ENCODE measurements at places on chromosomes 5 and 9.
A peak's percentile ranks its signal among the peaks of the same experiment; 100 is the strongest.

- DNase-seq, result no peak
These were observed 16.4 kb upstream of the OMD start for GRCh38 chr9:92440751-92441046.

DNA sequence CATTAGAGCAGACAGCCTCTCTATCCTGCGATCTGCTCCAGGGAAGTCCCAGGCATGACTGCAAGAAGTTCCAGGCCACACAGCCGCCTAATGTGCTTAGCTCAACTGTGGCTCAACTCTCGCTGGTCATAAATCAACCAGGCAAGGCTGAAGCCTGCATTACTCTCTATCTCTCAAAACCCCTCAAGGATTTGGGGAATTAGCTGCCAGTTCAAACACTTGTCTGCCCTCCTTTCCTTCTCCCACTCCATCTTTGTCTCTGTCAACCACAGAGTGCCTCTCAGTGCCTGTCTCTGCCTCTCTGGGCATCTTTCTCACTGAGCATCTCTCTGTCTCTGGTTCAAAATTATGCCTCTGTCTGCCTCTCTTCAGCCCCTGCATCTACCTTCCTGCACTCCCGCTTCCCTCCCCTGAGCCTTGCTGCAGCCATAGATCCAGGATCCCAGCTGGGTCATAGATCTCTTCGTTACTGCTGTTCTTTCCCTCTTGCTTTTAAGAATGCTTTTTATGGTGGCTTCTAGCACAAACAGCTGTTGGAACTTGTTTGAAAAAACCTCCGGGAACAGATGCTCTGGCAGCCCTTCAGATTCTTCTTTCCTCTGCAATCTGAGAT is 27.9 kb upstream of the GALNT10 start:
- peak; percentile 88 for DNase-seq

DNA sequence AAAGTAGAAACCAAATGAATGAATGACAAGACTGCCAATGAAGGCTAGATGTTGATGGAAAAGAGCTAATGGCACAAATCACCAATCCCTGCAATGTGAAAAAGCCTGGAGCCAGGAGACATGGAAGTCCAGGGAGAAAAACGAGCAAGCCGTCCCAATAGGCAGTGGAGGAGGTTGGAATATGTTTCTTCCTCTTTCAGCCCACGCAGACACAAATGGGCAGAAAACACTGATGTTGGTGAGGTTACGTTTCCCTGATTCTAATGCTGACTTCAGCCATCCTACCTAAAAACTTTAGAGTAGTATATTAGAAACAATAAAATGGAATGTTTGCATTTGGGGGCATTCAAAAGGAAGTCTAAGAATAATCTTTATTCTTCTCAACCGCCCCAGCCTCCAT is 23.9 kb upstream of the KIF2A start:
- DNase-seq, result no peak

GRCh38 chr5:166083183-166083959 is 2208.1 kb upstream of the WWC1 start:
- DNase-seq, result no peak

GRCh38 chr9:129994882-129995281 is 48.1 kb downstream of the FNBP1 start:
- DNase-seq, result no peak

GRCh38 chr5:147369742-147370374 is 135.0 kb downstream of the STK32A start:
- DNase-seq, result no peak

- no peak for DNase-seq
These were observed 1.1 kb downstream of the ECM2 start for GRCh38 chr9:92534674-92535073.

DNA sequence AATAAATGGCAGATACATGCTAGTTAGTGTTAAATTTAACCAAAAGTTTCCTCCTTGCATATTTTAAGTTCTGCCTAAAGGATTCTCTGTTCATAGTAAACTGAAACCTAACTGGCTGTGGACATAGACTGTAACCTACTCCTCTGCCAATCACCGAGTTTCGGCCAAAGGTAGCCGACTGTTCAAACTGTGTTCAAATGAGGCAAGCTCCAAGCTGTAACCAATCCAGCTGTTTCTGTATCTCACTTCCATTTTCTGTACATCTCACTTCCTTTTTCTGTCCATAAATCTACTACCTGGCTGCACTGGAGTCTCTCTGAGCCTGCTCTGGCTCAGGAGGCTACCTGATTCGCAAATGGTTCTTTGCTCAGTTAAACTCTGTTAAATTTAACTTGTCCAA is 44.1 kb downstream of the KCNV2 start:
- DNase-seq, result no peak

- no peak for DNase-seq
These were observed 13.3 kb downstream of the NR2F1 start for GRCh38 chr5:93596310-93596675.

DNA sequence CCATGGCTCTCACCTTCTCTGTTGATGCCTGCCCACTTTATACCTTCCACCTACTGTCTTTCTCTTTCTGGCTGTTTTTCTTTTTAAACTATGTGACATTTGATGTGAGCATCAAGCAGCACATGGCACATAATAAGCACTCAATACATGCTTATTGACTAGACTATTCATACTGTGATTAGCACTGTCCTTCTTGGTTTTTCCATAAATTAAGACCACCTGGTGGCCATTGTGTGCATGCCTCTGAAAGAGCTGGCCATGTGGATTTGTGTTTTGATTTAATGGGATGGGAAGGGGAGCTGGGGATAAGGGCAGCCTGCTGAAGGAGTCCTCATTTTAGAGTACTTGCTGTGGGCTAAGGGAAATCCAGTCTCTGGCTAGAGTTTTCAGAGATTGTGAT is 79.4 kb downstream of the ARHGEF28 start:
- no peak for DNase-seq

GRCh38 chr9:35464141-35465025 is 25.5 kb upstream of the RUSC2 start:
- DNase-seq, result no peak

DNA sequence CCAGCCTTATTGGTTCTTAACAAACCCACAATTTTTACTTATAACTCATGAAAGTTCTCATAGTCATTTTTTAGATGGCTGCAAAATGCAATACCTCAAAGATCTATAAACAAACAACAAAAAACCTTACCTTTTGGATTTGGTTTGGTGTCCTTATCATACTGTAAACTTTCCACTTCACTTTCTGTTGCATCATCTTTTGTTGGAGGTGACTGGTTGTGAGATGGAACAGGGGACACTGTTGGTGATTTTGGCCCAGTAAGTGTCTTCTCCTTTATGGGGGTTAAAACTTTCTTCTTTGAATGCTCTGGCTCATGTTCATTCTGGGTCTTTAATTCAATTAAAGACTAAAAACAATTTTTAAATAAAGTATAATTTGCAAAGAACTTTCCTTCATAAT is 33.4 kb downstream of the CEP120 start:
- DNase-seq, result no peak

DNA sequence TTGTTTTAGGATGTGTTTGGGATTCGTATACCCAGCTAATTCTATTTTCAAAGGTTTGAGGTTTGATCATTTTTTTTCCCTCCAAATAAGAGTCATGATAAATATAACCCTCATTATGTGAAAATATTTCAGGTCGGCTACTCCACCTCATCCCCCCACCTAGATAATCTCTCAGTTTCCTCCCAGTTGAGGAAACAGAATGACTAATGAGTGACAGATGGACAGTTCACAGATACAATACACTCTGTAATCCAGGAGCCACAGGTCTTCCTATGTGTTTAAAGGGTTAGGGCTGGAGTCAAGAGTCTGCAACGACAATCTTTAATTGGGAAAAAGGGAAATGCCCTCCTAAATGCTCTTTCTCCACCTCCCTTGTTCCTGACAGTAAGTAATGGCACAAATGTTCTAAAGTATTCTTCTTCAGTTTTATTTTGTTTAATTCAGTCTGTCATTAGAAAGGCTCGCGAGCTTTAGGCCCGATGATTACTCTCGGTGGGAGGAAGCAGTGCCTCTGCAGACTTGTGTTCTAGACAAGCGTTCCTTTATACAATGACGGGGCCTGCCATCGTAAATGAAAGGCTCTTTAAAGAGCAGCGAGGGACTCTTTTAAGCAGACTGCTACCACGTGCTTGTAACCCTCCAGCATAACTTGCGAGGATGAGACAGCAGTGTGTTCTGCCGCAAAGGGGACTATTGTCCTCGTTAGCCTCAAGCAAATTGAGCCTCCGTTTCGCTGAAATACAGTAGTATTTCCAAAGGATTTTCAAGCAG is 69.0 kb downstream of the MEF2C start:
- no peak for DNase-seq

DNA sequence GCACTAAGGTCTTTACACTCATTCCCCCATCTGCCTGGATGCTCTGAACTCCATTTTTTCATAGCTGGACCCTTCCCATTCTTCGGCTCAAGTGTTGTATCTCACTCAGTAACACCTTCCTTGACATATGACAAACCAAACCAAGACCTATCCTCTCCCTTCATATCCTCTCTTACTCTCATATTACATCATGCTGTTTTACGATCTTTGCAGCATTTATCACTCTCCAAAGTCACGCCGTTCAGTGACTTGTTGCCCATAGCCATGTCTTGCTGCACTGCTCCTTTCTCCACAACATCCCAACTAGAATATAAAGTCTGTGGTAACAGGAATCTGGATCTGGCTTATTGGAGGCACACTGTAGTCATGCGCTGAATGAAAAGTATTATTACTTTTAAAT is 923.6 kb upstream of the DMAC1 start:
- DNase-seq, result no peak

- DNase-seq, result no peak
These were observed 7.8 kb upstream of the MYOZ3 start for GRCh38 chr5:150653145-150653761.

GRCh38 chr5:111135946-111136345 is 43.8 kb downstream of the WDR36 start:
- no peak for DNase-seq

GRCh38 chr5:52754051-52754450 is 33.7 kb upstream of the ITGA1 start:
- no peak for DNase-seq

DNA sequence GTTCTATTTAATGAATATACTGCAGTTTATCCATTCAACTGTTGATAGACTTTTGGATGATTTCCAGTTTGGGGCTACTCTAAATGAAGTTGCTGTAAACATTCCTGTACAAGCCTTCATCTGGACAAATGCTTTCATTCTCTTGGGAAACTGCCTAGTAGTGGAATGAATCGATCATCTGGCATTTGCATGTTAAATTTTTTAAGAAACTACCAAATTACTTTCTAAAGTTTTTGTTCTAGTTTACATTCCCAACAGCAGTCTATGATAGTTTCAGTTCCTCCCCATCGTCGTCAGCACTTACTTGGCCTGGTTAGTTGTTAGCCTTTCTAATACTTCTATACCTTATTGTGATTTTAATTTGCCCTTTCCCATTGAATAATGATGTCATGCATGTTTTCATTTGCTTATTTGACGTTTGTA is 306.3 kb downstream of the FER start:
- no peak for DNase-seq

DNA sequence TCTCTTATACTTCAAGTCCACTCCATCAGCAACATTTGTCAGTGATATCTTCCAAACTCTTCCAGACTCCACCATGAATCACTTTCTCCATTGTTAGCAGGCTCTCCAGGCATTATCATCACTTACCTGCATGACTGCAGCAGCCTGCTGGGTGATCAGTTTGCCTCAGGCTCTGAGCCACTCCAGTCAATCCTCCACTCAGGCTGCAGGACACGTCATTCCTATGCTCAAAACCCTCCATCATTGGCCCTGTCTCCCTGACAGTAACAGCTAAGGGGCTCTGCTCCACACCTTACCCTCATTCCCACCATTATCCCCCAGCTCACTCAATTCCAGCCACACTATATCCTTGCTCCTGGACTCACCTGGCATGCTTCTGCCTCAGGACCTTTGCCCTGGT is 10.7 kb downstream of the DIRAS2 start:
- DNase-seq, result no peak

DNA sequence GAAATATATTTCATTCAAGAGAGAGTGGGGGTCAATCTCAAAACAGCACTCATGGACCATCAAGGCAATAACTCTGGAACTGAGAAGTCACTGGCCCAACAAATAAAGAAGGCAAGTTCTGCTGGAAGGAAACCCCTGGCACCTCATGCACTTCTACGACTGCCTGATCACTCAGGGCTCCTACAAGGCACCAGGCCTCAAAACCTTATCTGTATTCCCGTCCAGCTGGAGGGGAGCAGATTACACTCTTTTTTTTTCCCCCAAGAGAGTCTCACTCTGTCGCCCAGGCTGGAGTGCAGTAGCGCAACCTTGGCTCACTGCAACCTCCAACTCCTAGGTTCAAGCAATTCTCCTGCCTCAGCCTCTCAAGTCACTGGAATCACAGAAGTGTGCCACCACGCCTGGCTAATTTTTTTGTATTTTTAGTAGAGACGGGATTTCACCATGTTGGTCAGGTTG is 49.9 kb downstream of the P4HA2 start:
- DNase-seq, result no peak

GRCh38 chr5:39219437-39219836 is at the start of gene FYB1:
TSS of gene FYB1 (minus strand) at chr5:39219563. CDS start at chr5:39202960, 16,603 bp downstream.
- no peak for DNase-seq

GRCh38 chr5:151283120-151283825 is 20.3 kb downstream of the SLC36A3 start:
- DNase-seq, result no peak

GRCh38 chr5:151808451-151809169 is 36.9 kb downstream of the G3BP1 start:
- DNase-seq, result no peak

GRCh38 chr5:39623291-39623865 is 198.6 kb upstream of the DAB2 start:
- no peak for DNase-seq

DNA sequence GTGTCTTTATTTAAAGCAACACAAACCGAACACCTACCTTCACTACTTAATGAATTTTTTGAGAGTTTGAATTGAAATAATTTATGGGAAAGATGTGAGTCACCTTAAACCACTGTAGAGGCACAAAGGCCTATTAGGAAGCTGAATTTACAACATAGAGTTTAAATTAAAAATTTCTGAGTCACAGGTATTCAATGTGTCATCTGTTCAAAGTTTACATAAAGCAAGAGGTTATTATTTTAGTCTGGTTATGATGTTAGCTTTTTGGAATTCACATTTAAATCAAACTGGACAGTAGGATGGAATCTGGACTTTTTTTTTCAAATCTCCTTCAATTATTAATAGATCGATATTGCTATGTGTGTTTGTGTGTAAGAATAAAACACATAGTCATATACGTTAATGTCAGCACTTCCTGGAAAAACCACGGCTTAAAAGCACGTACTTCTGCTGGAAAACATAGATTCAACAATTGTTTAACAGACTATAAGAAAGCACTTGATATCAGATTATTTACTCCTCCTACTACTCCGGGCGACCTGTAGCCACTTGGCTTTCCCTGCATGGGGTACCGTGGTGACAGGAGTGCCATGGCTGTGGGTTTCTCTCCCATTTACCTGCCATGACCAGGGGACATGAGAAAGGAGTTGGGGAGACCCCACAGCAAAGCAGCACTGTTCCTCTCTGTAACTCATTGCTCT is 638.6 kb downstream of the SEMA5A start:
- no peak for DNase-seq

Data from forelimb muscle (tissue), 1 donor.